Stimulated activated CD8-positive, alpha-beta memory T cell treated with anti-CD3 and anti-CD28 coated beads, Interleukin-4, amount 100 ng/mL, for 1 hour (primary cell): ENCODE measurements at places on chromosomes 4 and X.

GRCh38 chr4:61501812-61502211, 301.7 kb downstream of the ADGRL3 start:
- DNase-seq: no peak

DNA sequence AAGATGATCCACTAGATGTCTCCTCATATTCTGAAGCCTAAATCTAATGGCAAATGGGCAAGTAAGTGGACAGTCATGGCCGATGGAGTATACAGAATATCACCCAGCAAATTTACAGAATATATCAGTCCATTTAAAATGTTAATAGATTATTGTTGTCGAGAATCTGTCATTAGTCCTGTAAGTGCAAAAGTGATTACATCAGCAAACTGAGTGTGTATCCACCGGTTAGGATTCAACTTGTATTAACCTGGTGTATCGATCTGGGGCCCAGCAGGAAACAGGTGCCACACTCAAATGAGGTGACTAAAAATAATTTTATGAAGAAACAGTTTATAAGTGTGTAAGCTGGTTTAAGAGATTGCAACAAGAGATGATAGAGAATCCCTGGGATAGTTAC, 367.9 kb upstream of the FAM47C start:
- DNase-seq: no peak

DNA sequence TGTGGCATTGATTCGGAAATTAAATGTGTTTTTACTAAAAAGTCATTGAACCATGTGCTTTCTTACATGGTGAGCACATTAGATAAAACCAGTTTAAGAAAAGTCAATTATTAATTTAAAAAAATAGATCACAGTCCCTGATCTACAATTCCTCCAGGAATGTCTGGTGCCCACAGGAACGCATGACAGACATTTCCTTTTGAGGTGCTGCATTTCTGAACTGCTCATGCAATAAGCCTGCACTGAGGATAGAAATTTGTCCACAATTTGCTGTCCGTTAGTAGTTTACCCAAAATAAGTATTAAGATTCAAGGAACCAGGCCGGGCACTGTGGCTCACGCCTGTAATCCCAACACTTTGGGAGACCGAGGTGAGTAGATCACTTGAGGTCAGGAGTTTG, 8.2 kb upstream of the ADAMTS3 start:
- DNase-seq: no peak

DNA sequence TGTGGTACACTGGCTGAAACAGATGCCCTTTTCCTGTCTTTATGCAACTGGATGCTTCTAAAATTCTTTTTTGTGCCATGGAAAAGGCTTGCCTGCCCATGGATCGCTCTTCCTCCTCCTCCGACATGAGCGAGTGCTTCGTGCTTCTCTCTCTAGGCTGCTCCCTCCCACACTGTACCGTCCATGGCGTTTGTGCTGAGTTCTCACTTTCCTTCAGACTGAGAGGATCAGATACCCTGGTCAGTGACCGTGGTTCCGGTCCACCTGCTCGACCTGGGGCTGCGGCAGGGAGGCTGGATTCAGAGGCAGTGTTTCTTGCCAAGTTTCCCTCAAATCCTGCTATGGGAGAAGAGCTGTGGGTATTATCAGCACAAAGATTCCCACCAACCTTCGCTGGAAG, 10.2 kb upstream of the CLDN24 start:
- DNase-seq: no peak

GRCh38 chrX:2848871-2849301, 20.2 kb downstream of the GYG2 start:
- no peak for DNase-seq

DNA sequence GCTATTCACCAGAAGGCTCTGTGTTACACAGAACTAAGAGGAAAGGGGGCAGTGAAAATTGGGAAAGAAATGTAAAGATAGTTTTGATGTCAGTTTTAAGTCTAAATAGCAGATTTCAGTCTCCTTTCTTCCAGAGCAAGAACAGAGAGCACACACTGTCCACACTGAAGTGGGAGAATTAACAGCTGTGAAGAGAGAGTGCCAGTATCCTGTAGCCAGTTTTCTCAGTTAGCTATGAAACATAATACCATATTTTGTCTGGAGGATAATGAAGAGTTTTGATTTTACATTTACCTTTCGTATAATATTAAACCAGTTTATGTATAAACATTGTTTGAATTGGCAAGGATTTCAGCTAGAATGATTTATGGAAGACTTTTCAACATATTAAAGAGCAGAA, 35.1 kb downstream of the FBXO8 start:
- no peak for DNase-seq

GRCh38 chr4:112172180-112172579, 26.9 kb downstream of the FAM241A start:
- no peak for DNase-seq

DNA sequence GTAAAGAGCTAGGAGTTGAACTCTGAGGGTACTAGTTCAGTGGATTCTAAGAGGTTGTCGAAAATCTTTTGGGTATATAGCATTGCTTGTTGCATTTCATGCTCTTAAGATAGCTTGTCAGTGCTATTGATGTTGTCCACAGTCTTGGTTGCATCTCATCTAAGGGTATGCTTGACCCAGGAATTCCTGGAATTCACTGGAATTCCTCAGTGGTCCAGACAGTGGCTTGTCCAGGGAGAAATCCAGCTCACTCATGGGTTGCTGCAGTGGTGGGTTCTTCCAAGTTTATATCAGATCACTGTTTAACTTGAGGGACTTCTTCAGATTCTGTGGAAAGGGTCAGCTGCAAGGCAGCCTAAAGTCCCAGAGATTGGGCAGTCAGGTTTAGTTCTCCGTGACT, 29.8 kb upstream of the SMARCAD1 start:
- no peak for DNase-seq

DNA sequence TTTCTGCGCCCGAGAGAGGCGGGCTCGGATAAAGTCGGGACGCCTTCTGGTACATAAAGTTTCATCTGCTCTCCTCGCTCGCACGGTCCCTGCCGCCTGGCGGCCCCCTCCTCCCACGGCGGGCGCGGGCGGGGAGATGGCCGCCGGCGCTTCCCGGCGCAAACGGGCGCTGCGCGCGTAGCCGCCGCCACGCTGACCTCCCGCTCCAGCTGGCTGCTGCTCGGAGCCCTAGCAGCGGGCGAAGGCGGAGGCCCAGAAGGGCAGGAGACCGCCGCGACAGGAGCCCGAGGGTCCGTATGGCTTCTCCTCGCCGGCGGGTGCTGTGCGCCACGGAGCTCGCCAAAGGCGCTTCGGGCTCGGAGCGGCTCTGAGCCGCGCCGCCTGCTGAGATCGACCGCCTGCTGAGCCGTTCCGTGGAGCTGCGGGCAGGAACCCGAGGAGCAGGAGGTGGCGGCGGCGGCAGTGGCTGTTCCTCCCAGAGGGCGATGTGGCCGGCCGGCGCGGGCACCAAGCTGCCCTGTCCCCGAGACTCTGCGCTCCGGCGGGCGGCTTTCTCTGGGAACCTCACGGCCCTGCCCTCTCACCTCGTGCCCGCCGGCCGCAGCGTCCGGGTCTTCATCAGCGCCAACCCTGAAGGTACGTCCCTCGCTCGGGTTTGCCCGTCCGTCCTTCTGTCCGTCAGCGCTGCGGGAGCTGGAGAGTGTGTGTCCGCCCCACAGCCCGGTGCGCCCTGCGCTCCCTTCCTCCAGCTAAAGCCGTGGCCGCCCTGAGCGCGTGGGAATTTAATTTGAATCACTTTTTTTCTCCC, at the start of gene NWD2:
Gene NWD2 (plus strand): TSS at position 161 of the 808 bp plus-strand sequence. CDS start 325 bp downstream, at position 486.
- DNase-seq: no peak
